ENCODE measurements at places on chromosomes 12 and 14.

- DNase-seq: no peak
Observed at GRCh38 chr12:25151476-25151875, 43.5 kb downstream of the DNAI7 start.

DNA sequence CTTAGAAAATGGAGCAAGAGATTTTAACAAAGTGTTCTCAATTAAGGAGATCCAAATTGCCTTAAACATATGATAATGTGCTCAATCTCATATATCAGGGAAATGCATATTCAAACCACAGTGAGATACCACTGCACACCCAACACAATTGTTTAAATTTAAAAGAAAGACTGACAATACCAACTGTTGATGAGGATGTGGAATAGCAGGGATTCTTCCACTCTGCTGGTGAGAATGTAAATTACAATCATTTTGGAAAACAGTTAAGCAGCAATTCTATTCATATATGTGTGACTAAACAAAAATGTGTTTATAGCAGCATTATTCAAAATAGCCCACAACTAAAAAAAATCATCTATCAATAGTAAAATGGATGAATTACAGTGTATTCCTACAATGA, 144.2 kb downstream of the KICS2 start:
- no peak for DNase-seq

DNA sequence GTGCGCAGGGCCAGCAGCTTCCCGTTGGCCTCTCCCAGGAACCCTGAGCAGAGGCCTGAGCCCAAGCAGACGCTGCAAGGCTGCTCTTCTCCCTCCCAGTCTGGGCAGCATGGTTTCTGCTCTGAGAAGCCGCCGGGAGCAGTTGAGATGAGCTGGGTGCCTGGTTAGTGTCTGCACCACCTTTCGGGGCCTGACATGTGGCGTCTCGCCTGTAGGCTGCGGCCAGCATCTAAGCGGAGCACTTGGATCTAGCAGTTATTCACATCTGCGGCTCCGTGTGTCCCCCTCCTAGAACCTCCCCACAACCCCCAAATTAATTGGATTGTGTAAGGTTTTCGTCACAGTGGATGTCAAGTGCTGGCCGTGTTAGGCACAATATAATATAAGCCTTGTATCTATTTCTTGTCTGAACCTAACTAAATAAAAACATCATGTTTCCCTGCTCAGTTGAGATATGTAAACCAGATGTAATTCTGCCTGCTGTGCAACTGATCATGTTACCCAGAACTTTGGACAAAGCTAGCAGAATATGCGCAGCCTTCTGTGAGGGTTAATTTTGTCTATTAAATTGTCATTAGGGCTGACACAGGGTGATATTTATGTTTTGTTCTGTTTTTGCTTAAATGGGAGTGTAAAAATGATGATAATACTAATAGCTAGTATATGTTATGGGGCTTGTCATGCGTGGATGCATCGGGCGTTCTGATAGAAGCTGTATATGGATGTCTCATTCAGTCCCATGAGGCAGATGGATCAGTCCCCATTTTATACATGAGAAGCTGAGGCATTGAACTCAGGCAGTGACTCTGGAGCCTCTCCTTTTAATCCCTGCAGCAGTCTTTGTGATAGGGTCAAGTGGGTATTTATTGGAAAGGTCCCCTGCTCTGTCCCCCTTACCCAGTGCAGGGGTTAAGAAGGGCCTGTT, 45.8 kb downstream of the ELK3 start:
- DNase-seq: no peak

DNA sequence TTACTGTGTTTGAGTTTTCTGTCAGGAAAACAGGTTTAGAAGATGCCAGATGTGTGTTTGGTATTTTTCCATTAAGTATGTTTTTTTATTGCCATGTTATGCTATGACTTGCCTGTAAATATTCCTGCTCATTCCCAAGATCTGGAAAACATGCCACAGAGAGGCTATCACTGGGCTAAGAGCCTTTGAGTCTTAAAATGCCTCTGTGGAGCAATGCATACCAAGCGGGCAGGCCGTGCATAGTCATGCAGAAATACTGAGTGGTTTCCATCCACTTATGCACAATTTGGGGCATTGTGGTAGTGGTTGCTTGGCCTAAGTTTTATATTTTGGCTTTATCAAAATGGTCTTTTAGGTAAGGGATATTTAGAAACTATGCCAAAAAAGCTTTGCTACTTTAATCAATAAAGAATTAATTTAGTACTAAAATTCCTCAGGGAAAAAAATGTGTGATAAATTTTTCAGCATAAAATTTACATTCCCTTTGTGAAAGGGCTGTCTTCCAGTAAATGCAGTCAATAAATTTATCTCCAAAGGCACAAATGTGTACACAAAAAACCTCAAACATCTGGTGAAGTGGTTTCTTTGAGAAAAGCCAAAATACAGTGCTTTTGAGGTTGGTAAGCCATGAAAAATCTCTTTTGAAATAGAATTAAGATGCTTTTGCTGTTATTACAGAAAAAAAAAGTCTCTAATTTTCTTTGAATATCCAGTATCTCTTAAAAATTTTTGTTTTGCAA, 341.3 kb upstream of the FBXO33 start:
- no peak for DNase-seq

GRCh38 chr14:78455896-78456435, 285.8 kb downstream of the NRXN3 start:
- no peak for DNase-seq

GRCh38 chr14:100640471-100641273, 53.5 kb upstream of the BEGAIN start:
- DNase-seq: peak; percentile 69

DNA sequence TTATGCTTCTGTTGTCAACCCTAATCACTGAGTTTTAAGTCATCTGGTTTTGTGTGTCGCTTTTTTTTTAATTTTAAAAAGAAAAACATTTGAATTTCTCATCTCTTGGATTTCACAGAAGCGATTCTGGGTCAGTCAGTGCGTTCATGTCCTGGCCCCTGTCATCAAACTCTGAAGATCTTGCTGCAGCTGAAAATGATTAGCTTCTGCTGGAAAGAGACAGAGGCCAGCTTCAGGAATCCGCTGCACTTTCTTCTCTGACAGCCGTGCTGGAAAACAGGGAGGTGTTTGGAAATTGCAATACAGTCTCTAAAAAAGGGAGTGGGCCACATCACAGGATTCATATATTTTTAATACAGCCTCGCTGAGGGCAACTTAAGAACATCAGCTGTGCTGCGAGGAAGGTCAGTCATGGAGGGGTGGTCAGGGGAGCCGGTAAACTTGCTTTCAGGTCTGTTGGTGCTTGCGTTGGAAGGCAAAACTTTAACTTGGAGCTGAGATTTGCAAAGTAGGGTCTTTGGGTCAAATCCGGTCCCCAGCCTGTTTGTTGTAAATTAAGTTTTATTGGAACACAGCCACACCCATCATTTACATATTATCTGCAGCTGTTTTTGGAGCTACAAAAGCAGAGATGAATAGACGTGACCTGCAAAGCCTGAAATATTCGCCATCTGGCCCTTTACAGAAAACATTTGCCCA, 190.8 kb downstream of the AACS start:
- no peak for DNase-seq

DNA sequence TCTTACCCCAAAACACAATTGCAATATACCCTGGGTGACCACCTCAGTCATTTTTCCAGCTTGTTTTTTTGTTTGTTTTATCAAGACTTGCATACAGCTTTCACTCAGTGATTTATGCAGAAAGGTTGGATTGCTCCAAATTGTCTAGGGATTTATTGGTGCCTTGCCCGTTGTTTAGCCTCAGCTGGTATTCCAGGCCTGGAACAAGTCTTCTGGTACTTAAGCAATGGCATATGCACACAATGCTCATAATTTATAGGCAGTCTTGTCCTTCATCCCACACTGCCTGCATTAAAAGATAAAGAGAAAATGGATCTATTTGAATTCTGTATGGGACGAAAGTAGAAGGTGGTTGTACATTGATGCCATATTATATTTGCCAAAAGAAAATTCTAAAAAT, 392.5 kb downstream of the ADAMTS20 start:
- no peak for DNase-seq

DNA sequence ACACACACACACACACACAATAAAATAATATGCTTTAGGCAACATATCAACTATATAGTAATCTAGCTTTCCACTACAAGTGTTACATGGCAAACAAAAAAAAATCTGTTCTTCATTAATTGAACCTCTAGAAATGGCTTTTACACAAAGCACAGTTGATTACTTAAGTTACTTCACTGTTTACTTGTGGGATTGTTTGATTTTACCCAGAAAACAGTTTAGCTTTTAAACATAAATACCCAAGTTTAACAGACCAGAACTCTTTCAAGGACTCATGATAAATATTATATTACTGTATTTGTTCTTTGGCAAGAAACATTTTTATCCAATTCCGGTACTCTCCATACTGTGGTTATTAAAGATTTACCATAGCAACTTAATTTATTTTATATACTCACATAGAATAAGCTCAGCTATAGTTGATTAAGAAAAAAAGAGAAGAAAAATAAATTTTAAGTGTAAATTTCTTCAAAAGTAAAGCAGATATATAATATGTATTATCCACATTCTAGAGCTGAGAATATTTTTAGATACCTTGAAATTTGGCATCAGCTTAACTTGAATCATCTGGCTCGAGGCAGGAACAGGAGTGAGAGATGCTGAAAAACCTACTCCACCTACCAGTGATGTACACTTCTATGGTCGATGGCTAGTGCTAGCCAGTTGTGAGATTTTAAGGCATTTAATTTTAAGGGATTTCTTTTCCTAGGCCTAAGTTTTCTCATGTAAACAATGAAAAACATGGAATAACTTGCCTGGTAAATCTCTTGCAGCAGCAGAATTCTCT, 126.0 kb downstream of the BTG1 start:
- no peak for DNase-seq

DNA sequence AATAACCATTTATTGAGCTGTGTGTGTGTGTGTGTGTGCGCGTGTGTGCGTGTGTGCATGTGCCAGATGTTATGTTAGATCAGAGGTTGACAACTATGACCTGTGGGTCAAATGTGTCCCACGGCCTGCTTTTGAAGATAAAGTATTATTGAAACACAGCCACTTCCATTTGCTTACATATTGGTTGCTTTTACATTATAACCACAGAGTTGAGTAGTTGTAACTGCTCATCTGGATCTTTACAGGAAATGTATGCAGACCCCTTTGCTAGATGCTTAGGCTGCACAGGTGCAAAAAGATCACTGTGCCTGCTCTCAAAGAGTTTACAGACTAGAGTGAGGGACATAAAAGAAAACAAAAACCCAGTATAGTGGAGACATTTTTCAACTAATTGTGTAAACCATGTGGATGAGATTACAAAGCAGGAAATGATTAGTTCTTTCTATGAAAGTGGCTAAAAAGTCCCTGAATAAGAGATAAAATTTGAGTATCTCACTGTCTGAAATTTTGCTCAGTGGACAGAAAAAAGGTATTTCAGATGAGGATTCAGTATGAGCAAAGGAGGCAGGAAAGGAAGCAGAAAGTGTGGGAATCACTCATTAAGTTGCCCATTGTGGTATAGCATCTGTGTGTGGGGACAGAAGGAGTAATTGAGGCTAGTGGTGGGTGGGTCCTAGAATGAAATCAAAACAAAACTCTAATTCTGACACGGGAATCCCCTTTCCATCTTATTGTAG, 188.4 kb downstream of the PAH start:
- no peak for DNase-seq

GRCh38 chr12:65280306-65280705, 1.8 kb downstream of the MSRB3 start:
- DNase-seq: no peak

GRCh38 chr12:11580125-11580751, 69.2 kb upstream of the ETV6 start:
- DNase-seq: no peak

GRCh38 chr14:74543771-74544438, 50.3 kb downstream of the ISCA2 start:
- DNase-seq: no peak

DNA sequence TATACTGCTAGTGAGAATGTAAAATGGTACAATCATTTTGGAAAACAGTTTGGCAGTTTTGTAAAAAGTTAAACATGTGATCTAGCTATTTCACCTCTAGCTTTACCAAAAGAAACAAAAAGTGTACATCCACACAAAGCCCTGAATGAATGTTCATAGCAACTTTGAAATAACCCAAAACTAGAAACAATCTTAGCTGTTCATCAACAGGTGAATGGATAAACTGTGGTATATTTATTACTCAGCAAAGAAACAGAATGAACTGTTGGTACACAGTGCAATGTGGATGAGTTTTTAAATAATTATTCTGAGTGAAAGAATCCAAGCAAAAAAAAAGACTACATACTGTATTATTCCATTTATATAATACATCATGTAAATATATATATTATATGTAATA, 36.3 kb downstream of the TPCN1 start:
- no peak for DNase-seq

DNA sequence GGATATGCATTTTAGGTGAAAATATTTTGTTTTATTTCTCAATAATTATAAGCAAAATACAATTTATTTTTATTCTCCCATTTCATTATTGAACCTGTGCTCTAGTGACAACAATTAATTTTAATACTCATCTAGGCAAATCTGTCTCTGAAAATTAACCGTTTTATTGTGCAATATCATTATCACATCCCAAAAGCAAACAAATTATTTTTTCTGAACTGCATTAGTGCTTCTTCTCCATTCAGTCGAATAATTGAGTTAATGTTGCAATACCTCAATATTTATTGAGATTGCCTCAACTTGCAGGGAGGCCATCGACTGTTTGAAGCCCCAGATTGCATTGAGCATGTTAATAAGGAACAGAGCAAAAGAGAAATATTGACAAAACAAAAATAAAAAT, 303.2 kb upstream of the LRFN5 start:
- DNase-seq: no peak

DNA sequence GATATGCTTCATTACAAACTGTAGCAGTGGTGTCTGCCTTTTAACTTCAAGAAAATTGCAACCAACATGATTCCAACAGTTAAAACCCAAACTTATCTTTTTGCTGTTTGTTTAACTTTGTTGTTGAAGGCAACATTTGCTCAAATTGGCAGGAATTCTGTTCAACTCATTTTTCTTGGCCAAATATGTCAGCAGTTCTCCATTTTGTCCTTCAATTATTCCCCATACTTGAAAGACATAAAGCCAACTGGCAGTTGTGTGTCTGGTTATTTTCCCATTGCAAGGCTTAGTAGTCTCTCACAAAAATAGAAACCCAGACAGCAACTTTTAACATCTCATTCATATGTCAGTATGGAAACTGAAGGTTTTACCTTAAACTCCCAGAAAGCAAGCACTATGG, 146.3 kb downstream of the LRIG3 start:
- no peak for DNase-seq

DNA sequence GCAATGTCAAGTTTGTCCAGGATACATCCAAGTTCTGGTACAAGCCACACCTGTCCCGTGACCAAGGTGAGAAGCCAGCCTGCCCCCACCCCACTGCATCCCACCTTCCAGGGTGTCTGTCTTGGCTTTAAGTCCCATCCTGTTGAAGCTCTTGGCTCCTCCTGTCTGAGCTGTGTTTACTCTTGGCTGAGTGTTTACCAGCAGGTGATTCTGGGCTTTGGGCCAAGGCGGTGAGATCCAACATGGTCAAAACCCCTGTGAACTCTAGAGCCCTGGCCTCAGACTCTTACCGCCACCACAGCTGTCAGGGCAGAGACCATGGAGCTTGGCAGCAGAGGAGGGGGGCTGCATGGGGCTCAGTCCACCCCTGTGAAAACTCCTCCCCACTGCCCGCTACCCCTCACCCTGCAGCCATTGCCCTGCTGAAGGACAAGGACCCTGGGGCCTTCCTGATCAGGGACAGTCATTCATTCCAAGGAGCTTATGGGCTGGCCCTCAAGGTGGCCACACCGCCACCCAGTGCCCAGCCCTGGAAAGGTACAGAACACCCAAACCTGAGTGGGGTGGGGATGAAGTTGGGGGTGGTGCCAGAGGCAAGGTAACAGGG, 11.6 kb downstream of the TNS2 start:
- no peak for DNase-seq
